ENCODE measurements at places on chromosomes 6 and 20. TPM values are rescaled to one million over a fixed set of nuclear protein-coding genes. Genes with fewer than 3 reads are reported as not detected.

Gene RNF39
- total RNA-seq, result 0.05 TPM

Gene TUBB2B
- 13.8 TPM for total RNA-seq

Gene MROH8
- total RNA-seq, result 1.1 TPM

Gene PAK5
- not detected for total RNA-seq

Gene CNR1
- total RNA-seq, result 0.49 TPM

Gene NCOA6
- total RNA-seq, result 17.0 TPM

Gene SLC17A3
- total RNA-seq, result 1.00 TPM

Gene TCP11
- total RNA-seq, result not detected

Gene ZSCAN23
- not detected for total RNA-seq

Gene SLC2A10
- total RNA-seq, result not detected

Gene DCDC2
- total RNA-seq, result 3.7 TPM

Gene BFSP1
- 4.9 TPM for total RNA-seq

Gene EPB41L1
- 67.3 TPM for total RNA-seq

Gene TAGAP
- not detected for total RNA-seq

Gene XKR7
- 0.02 TPM for total RNA-seq

Gene C20orf141
- total RNA-seq, result 0.60 TPM

Gene SAPCD1
- 3.0 TPM for total RNA-seq

Gene POM121L2
- total RNA-seq, result not detected

Gene CD40
- total RNA-seq, result 5.0 TPM

Gene FOXC1
- 6.5 TPM for total RNA-seq

Gene MTG2
- total RNA-seq, result 37.7 TPM

Gene HLA-C
- total RNA-seq, result 54.1 TPM

Gene AIF1
- not detected for total RNA-seq

Gene ECT2L
- total RNA-seq, result not detected

Gene GPRC6A
- not detected for total RNA-seq

Gene C6orf52
- 1.7 TPM for total RNA-seq

Gene DACT2
- total RNA-seq, result 0.40 TPM

Gene LY6G6D
- not detected for total RNA-seq

Gene TOX2
- total RNA-seq, result 9.3 TPM

Gene DUSP15
- total RNA-seq, result 1.0 TPM

Gene TDP2
- 51.3 TPM for total RNA-seq

All from A549 treated with DMSO at 1 μM for 4 hours (cell line).